HCT116 (cell line): ENCODE measurements at places on chromosomes 4 and X. TPM values are rescaled to one million over a fixed set of nuclear protein-coding genes. Genes with fewer than 3 reads are reported as not detected.

The PSAPL1 gene
- total RNA-seq = 0.05 TPM

The FTHL17 gene
- not detected for total RNA-seq

The PNCK gene
- total RNA-seq = 0.84 TPM

DNA sequence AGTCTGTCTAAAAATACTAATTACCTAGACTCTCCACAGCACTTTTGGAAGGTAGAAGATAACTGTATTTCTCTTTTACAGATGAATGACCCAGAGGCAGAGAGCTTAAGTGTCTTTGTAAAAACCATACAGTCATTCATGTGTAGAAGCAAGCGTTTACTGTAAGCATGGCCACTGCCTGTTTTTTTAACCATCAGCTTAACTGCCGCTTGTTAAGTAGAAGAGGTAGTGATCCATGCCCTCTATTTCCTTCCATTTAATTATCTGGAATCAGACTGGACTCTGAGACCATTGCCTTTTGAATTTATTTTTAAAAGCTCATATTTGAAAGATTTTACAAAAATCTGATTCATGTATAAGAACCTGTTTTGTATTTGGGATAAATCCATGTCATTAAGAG, 111.2 kb upstream of the TECRL start:
- no peaks in the 10 kb centered on the region for H3K4me1 ChIP-seq
- H3K36me3 ChIP-seq = no peaks in the 10 kb centered on the region
- no peak overlapping the region for H3K4me3 ChIP-seq

DNA sequence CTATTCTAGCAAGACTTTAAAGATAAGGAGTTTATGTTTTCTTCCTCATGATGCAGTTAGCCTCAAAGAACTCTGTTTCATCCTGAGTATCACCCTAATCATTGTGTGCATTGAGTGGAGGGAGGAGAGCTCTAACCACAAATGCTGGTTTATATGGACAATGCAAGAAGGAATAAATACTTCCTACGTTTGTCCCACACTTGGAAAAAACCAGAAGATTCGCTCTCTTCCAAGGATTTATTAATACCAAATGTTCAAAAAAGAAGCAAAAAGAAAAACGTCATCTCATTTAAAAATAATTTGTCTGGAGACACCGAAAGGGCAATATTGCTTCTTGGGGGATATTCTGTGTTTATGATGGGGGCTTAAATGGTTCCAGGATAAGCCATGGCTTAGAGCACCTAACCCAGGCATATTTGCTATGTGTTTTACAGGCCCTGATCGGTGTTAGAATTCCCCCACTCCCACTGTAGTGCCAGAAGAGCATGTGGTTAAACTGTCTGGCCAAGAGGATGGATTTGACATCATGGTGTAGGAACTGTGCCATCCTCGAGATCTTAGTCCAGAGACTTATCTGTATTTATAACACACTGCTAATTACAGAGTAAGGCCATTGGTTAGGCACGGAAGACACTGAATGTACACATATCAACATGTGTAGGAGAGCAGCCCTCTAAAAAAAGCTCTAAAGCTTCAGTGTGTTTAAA, 227.2 kb downstream of the ANK2 start:
- H3K36me3 ChIP-seq = no peaks in the 10 kb centered on the region
- H3K27ac ChIP-seq = no peak overlapping the region
- H3K4me1 ChIP-seq = no peaks in the 10 kb centered on the region

- no peak overlapping the region for H3K4me3 ChIP-seq
- H3K27ac ChIP-seq = no peak overlapping the region
- H3K36me3 ChIP-seq = no peaks in the 10 kb centered on the region
- no peaks in the 10 kb centered on the region for H3K4me1 ChIP-seq
- no peak for DNase-seq
Observed at GRCh38 chr4:17762726-17763125, 18.7 kb downstream of the FAM184B start.
